Epithelial cell of umbilical artery (primary cell): ENCODE measurements at places on chromosomes 5 and 9. TPM values are rescaled to one million over a fixed set of nuclear protein-coding genes. Genes with fewer than 3 reads are reported as not detected.

The PCDHB11 gene
- under 0.01 and 0.15 TPM in 2 replicates for total RNA-seq

The ARL10 gene
- total RNA-seq = 5.8 and 8.1 TPM in 2 replicates

The AK8 gene
- 0.30 and 0.32 TPM in 2 replicates for total RNA-seq

The TEX48 gene
- total RNA-seq = not detected in 2 replicates

The SLC24A2 gene
- not detected in 2 replicates for total RNA-seq

The IL6ST gene
- 342 and 382 TPM in 2 replicates for total RNA-seq
